ENCODE measurements at places on chromosomes 11 and 22.

- DNase-seq, result peak; percentile 48
Observed at GRCh38 chr22:41664490-41664889, 24.2 kb downstream of the SNU13 start.

- DNase-seq, result no peak
Observed at GRCh38 chr11:62172294-62172693, 17.7 kb upstream of the SCGB1D1 start.

- no peak for DNase-seq
Observed at GRCh38 chr11:126334659-126335462, 20.6 kb upstream of the ST3GAL4 start.

GRCh38 chr11:34728609-34729008 lies 107.7 kb downstream of the EHF start:
- no peak for DNase-seq

GRCh38 chr11:72227316-72228228 lies 3.0 kb downstream of the INPPL1 start:
- DNase-seq, result peak; percentile 43

GRCh38 chr11:110337570-110338193 lies 41.3 kb upstream of the RDX start:
- DNase-seq, result peak; percentile 77

DNA sequence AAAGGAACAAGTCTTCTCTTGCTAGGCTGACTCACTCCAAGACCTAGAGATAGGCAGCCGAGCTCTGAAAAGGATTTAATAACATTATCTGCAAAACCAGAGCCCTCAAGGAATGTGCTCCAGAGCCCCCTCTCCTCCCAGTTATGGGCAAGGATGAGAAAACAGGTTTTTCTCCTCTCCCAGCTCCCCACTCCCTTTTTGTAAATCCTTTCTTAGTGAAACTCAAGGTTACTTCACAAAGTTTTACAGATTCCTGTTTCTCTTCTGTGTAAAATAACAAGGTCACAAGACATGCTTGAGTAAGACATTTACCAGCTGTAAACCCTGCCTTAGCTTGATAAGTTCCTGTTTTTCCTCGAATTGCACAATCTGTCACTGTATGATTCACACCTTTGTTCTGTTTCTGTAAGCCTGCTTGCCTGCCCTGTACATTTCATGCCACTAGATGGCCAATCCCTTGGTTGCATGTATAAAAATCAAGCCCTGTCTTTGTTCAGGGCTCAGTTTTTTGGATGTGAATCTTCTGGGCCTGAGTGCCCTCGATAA lies 489.4 kb downstream of the KCNA4 start:
- peak; percentile 79 for DNase-seq

DNA sequence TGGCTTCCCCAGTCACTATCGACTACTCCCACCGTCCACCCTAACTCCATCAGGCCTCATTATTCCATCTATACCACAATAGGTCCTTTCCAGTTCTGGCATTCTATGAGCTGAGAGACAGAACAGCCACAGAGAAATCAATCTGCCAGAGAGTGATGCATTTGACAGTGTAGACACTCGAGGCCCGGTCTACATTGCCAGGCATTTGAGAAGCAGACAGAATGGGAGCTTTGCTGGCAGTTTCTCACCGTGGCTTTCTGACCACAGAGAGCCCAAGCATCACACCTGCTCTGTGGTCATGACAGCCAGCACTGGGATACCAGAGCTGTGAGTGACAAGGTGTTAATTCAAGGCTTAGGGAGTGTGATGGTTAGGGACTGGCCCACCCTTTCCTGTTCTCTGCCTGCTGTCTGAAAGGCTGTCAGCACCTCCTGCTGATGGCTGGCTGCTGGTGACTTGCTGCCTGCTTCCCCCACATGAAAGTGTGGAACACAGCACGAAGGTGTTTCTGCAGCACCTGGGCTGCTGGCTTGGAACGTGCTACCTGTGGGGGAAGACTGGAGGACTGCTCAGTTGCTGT lies 137.8 kb downstream of the KIRREL3 start:
- DNase-seq, result no peak

DNA sequence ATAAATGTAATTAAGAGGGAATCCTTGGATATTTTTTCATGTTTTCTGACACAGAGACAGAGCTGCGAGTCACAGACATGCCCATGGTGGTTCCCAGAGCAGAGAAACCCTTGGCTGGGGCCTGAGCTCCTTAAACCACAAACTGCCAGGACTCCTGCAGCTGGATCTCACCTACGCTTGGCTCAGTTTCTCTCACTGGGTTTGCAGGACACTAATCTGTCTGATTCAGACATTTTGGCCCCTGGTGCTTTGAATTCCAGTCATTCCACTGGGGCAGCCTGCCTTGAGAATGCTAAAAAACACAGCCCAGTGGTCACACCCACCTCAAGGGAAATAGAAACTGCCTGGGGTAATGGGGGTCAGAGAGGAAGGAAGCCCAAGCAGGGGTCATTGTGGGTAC lies 122.6 kb downstream of the CCDC81 start:
- peak; percentile 54 for DNase-seq

DNA sequence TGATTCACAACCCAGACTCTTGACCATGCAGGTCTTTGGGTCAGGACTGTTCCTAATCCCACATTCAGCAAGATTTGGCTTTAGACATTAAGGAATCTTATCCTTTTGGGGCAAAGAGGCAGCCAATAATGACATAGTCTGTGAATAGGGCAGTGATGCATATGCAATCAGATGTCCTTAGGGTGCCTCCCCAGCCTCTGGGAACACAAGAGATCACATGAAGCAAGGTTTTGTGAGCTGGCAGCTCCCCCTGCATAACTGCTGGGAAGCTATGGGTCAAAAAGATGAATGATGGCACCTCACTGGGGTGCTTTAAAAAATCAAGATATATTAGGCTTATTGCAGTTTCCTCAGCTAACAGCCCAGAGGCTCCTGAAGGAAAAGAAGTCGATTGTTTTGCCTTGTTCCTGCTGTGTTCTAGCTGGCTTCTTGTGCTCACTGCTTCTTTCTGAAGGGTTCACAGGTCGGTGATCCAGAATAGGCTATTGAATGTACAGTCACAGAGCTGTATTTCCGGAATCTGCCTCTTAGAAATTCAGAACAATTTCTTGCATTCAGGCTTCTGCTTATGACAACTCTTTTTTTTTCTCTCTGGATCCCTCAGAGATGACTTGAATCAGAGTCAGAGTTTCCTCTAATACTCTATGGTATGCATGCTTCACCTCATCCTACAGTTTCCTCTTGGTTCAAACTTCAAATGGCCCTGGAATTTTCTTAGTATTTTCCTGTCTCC lies 31.7 kb downstream of the INSC start:
- DNase-seq, result peak; percentile 34

- no peak for DNase-seq
Observed at GRCh38 chr11:8034604-8035190, 46.3 kb upstream of the TUB start.

- no peak for DNase-seq
Observed at GRCh38 chr11:47326198-47326597, 26.3 kb downstream of the MYBPC3 start.

- peak; percentile 30 for DNase-seq
Observed at GRCh38 chr11:71562120-71562519, 3.2 kb upstream of the KRTAP5-10 start.

DNA sequence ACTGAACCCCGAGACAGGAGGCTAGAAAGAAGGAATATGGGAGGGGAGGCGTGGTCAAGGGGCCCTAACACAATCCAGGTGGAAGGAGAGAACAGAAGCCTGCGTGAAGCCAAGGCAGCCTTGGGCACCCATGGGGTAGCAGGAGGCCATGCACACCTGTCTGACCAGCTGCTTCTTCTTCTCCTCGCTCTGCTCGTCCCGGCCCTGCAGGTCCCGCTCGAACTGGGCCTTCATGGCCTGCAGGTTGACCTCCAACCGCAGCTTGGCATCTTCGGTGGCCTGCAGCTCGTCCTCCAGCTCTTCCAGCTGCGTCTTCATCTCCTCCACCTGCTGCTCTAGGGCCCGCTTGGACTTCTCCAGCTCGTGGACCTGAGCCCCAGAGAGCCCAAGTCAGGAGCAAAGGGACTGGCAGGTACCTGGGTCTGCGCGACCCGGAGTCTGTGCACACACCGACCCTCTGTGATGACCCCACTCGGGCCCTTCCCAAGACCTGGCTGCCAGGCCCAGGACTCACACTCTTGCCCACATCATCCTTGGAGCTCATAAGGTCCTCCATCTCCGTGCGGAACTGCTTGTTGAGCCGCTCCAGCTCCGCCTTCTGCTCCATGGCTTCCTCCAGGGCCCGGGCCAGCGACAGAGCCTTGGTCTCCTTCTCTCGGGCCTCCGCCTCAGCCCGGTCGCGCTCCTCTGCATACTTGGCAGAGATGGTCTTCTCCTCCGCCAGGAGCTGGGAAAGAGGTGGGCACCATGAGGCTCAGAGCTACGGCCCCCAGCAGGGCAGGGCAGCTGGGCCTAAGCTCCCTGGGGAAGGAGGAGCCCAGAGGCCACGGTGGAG lies 35.9 kb downstream of the APOL1 start:
- no peak for DNase-seq

DNA sequence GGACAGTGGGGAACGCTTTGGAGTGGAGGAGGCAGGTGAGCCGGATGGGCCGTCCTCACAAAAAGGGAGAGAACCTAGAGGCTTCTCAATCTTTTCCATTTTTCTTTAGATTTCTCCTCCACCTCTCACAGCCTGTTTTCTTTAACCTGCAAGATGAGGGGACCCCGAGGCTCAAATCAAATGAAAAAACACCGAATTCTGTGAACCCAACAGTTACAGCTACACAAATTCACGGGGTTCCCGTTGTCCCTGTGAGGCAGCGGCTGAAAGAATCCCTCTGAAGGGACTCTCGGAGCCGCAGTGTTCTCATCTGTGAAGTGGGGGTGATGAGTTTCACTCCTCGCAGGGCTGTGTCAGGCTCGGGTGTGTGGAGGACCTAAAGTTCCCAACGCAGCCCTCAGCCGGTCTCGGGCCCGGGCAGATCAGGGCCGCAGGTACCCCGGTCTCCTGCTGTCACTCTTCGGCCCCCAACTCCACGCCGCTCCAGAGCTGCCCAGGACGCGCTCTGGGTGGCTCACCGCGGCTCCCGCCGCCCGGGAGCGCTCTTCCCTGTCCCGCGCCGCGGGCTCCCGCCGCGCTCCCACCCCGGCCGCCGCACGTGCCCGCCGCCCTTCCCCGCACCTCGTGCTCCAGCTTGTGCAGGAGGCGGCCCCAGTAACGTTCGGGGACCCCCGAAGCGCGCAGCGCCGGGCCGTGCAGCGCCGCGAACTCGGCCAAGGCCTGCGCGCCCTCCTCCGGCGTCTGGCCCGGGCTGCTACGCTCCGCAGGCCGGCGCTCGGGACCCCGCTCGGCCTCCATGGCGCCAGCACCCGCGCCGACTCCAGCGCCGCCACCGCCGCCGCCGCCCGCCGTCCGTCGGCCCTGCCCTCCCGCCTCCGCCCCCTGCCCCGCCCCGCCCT lies at the start of gene TTLL12:
Gene TTLL12 (minus strand): TSS at position 863 of the 899 bp plus-strand sequence. CDS start 65 bp downstream, at position 798.
- DNase-seq, result peak; percentile 20

DNA sequence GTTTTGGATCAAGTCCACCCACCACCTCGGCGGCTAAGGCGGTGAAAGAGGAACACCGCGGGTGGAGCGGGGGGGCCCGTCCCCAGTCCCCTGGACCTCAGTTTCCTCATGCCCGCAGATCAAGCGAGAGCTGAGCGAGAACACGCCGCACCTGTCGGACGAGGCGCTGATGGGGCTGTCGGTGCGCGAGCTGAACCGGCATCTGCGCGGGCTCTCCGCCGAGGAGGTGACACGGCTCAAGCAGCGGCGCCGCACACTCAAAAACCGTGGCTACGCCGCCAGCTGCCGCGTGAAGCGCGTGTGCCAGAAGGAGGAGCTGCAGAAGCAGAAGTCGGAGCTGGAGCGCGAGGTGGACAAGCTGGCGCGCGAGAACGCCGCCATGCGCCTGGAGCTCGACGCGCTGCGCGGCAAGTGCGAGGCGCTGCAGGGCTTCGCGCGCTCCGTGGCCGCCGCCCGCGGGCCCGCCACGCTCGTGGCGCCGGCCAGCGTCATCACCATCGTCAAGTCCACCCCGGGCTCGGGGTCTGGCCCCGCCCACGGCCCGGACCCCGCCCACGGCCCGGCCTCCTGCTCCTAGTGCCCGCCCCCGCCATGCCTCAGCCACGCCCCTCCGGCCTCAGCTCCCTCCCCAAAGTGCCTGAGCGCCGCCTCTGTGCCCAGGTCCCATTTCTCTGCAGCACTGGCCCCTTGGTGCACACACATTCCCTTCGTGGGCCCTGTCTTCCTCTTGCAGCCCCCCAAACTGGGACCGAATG lies 12.7 kb downstream of the MAFF start:
- peak; percentile 34 for DNase-seq

- DNase-seq, result no peak
Observed at GRCh38 chr22:45291931-45292290, 7.2 kb downstream of the UPK3A start.

DNA sequence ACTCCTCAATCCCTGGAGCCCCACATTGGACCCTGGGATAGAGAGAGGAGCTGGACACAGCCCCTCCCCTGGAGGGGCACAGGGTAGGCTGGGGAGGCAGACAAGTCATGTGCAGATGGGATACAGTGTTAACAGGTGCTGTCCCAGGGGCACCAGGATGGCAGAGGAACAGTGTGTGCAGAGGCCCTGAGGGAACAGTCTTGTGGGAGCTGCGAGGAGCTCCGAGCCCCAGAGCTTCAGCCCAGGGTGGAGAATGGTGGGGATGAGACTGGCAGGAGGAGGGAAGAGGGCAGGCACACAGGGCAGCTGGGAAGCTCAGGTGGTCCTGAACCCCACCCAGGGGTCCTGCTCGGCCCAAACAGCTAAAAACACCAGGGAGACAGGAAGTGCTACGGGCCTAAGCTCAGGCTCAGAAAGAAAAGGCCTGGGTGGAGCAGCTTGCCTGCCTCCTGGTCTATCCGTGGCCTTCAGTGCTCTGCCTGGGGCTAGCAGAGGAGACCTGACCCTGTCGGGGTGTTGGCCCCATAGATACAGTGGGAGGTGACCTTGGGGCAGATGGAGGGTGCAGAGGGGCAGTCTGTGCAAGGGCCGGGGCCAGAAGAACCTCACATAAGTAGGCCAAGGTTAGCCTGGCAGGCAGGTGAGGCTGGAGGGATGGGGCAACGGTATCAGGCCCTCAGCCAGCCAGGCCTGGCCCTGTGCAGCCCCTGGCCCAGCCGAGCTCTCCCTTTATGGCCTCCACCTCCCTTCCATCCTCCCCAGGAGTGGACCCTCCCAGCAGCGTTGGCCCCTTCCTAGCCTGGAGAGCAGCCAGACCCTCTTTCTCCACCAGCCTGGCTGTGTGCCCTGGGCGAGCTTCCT lies 15.4 kb downstream of the CAPN5 start:
- no peak for DNase-seq
